ENCODE measurements at places on chromosomes 7 and 10. TPM values are rescaled to one million over a fixed set of nuclear protein-coding genes. Genes with fewer than 3 reads are reported as not detected.

- no peaks in the 10 kb centered on the region for H3K27me3 ChIP-seq
- H3K4me3 ChIP-seq: peak overlapping the region; percentile 90
- peaks cover 4% of the 10 kb centered on the region for H3K36me3 ChIP-seq
- peaks cover 25% of the 10 kb centered on the region for H3K4me1 ChIP-seq
- no peak for DNase-seq
Observed at GRCh38 chr10:61993711-61994401, 92.4 kb downstream of the ARID5B start.

GRCh38 chr10:69360485-69361302, 56.0 kb downstream of the TACR2 start:
- H3K27ac ChIP-seq: peak overlapping the region; percentile 97
- H3K4me1 ChIP-seq: peaks cover 48% of the 10 kb centered on the region
- peaks cover 4% of the 10 kb centered on the region for H3K36me3 ChIP-seq
- DNase-seq: no peak
- H3K4me3 ChIP-seq: peak overlapping the region; percentile 81

Gene OPALIN
- not detected for total RNA-seq

DNA sequence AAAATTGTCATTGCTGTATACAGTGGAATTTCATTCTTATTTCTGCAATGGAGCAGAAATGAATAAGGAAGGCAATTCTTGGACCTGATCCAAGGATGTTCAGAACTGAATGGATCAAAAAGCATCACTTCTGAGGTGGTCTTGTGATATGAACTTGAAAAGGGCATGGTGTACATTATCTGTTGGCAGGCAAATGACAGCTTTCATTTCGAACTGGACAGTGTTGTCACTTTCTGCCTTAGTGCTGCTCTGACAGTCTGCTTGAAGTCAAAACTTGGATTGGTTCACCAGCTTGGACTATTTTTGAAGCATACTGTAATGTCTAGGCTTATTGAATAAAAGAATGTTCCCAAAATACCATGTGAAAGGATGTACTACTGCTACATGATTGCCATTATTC, 52.0 kb downstream of the VCL start:
- DNase-seq: no peak
- no peaks in the 10 kb centered on the region for H3K27me3 ChIP-seq
- H3K4me1 ChIP-seq: peaks cover 30% of the 10 kb centered on the region
- no peaks in the 10 kb centered on the region for H3K36me3 ChIP-seq
- no peak overlapping the region for H3K27ac ChIP-seq
- H3K4me3 ChIP-seq: no peak overlapping the region

GRCh38 chr10:117619223-117619622, 76.7 kb downstream of the EMX2 start:
- no peaks in the 10 kb centered on the region for H3K4me1 ChIP-seq
- peaks cover 50% of the 10 kb centered on the region for H3K27me3 ChIP-seq
- DNase-seq: no peak
- no peak overlapping the region for H3K27ac ChIP-seq
- H3K4me3 ChIP-seq: no peak overlapping the region
